ENCODE measurements at places on chromosomes 7 and 10.

DNA sequence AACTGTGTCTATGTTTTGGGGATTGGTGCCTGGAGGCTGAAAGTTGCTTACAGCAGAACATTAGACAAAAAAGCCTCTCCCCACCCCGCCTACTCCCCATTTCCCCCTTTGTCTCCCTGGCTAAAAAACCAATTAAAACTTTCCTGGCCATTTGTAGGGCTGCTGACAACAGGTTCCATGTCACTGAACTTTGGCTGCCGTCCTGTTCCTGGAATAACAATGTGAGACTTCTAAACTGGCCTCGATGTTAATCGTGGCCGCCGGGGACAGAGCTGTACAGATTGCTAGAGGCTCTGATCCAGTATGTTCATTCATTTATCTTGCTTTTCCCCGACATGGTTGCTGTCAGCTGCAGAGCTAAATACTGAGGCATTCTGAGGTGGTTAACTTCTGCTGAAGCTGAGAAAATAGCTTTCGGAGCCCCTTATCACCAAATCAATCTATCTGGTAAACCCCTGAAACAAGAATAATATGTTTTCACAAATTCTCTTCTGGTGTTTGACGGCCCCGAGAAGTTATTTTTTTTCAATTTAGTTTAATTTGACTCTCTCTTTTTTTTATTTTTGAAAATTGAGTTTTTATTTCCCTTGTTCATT lies 271.6 kb downstream of the GFRA1 start:
- DNase-seq: peak; percentile 3

GRCh38 chr10:30833628-30833970 lies 198.1 kb downstream of the ZNF438 start:
- DNase-seq: no peak

DNA sequence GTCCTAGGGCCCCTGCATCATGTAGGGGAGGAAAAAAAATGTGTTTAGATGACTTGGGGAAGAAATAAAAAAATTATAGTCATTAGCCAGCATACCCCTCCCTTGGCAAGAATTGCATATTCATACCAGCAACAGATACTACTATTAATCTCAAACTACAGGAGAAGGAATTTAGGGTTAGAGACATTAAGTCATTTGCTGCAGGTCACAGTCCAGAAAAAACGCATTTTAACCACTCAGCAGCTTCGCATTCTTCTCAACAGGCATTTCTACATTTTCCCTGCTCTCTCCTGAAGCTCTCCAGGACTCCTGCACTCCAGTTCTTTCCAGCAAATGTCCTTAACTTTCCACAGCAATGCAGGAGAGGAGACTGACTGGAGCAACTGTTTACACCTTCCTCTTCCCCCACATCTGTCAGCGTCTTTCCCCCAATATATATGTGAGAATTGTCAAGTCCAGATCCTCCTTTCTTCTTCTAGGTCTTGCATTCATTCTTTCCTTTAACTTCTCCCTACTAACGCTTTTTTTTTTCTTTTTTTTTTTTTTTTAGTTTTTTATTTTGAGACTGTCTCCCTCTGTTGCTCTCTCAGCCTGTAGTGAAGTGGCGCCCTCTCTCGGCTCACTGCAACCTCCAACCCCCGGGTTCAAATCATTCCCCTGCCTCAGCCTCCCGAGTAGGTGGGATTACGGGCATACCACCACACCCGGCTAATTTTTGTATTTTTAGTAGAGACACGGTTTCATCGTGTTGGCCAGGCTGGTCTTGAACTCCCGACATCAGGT lies 35.6 kb downstream of the PRPS1L1 start:
- no peak for DNase-seq

- no peak for DNase-seq
Observed at GRCh38 chr7:77838929-77839491, 40.4 kb downstream of the PHTF2 start.

GRCh38 chr10:3060481-3060889 lies 6.9 kb upstream of the PFKP start:
- no peak for DNase-seq

- DNase-seq: no peak
Observed at GRCh38 chr10:12614177-12614995, 265.0 kb downstream of the CAMK1D start.

- no peak for DNase-seq
Observed at GRCh38 chr10:95388109-95388471, 97.3 kb upstream of the PDLIM1 start.

- DNase-seq: no peak
Observed at GRCh38 chr10:48480397-48481374, 124.2 kb downstream of the ARHGAP22 start.

GRCh38 chr10:26737730-26738129 lies 40.2 kb downstream of the PDSS1 start:
- DNase-seq: peak; percentile 64

DNA sequence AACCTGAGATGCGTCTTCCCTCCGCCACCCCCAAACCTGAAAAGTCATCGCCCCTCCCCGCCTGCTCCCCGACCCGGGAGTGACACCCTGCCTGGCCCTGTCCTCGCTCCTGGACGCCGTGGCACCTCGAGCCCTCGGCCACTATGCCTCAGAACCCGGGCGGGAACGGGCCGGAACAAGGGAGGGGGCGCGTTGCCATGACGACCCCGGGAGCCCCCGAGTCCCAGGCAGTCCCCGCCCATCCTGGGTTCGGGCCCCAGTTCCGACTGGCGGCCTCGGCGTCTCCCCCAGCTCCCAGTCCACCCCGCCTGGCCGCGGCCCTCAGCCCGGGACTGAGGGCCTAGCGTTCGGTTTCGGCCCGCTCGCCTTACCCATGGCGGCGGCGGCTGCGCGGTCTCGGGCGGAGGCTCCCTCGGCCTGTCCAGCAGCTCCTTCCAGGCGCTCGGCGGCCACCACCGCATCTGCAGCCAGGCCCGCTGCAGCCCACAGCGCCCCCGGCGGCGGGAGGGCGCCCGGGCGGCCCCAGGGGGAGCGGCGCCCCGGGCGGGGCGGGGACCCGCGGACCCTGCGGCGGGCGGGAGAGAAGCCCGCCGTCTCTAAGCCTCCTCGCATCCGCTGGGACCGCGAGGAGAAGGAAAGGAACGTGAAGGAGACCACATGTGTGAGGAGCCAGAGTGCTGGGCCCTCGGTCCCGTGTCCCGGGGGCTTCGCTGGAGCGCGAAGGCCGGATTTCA lies at the start of gene RUFY2:
RUFY2 (minus strand) TSS at position 463 of the 734 bp plus-strand sequence; CDS start at position 375, 88 bp downstream.
- DNase-seq: peak; percentile 74

GRCh38 chr10:11604865-11605650 lies 6.4 kb downstream of the USP6NL start:
- no peak for DNase-seq

DNA sequence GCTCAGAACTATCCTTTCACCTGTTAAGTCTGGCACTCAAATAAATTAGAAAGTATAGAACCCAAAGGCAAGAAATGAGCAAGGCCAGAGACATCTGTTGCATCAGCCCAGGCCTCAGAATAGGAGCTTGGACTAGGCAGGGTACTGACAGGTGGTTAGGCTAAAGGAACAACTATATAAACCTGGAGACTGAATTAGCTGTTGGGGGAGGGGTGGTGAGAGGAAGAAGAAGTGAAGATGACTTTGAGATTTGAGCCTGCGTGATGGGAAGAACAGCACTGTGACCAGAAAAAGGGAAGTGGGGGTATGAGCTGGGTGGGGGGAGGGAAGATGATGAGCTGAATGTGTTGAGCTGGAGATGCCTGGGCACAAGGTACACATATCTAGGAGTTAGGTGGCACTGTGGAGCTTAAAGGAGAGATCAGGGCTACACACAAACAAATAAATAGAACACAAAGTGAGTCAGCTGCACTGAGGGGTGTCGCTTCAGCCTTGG lies 244.7 kb downstream of the PTEN start:
- DNase-seq: peak; percentile 48

GRCh38 chr7:5429253-5429856 lies 5.7 kb upstream of the TNRC18 start:
- DNase-seq: peak; percentile 29

- no peak for DNase-seq
Observed at GRCh38 chr10:69359148-69359547, 57.6 kb downstream of the TACR2 start.

DNA sequence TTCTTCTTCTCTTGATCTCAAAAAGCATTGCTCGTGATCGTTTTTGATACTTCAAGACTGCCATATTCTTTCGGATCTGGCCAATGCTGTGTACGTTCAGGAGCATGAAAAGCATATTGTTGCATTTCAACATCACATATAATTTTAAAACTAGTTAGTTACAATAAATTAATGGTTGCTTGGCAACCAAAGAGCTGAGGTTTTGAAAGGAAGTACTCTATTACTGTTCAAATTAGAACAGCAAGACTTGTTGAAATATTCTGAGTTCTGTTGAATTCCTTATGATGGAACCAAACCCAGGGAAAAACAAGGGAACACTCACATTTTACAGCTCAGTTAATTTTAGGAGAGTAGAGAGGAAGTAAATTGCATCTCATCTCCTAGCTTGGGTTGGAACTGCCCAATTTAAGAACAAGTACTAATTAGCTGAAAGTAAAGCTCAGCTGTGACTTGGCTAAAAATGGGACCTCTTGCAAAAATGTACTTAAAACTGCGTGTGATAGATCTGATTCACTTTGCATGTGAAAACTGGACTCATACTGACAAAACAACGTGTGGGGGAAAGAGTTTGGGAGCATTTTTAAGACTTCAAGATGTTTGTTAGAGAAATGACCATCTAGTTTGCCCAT lies 21.2 kb downstream of the OR9A2 start:
- no peak for DNase-seq

- DNase-seq: no peak
Observed at GRCh38 chr7:29207162-29207801, 12.7 kb downstream of the CHN2 start.

DNA sequence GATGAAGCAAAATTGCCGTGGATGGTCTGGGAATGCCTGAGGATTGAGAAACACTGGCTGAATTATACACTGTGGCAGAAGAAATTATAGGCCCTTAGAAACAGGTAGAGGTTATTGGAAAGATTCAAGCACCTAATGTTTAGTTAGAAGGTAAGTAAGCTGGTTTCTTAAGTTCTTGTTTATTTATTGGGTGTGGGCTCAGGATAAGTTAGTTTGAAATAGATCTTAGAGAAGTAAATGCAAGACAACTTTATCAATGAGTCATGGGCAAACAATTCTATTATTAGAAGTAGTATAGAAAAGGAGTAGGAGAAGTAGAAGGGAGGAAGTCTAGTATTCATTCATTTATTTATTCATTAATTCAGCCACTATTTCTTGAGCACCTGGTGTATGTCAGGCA lies 96.5 kb downstream of the KAT6B start:
- DNase-seq: no peak

DNA sequence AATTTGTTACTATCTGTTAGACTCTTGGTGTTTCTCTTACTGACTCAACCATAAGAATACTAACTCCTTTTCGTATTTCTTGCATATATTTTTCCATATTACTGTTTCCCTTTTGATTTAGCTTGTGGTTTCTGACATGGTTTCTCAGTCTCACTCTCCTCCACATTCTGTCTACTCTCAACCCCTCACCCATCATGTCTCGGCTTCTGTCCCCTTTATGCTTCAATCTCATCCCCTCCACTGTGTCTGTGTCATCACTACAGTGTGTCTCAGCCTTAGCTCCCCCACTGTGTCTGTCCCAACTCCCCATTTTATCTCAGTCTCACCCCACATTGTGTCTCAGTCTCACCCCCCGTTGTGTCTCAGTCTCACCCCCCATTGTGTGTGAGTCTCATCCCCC lies 126.9 kb downstream of the VIPR2 start:
- DNase-seq: no peak

DNA sequence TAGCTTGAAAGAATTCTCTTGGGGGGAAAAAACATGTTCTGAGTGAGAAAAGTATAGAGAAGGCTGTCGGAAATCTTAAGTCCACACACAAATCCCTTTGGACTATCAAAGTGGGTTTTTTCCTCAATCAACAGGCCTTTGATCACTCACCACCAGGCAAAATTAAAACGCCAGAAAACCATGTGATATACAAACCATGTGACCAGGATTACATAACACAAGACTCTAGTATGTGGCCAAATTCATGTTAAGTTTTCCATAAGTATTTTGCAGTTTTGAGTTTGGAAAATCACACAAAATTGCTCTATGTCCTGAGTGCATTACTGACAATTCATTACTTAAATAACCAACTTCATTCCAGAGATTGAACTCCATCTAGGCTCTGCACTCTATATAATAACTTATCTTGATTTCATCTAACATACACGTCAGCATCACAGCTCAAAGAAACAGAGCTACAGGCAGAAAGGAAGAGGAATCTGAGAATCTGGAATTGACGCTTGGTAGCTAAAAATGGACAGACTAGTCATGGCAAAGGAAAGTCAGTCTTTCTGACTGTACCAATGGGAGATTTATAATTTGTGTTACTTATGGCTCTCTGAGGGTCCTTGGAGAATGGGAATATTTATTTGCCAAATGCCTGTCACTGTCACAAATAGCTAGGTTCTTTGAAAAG lies 383.5 kb downstream of the SFMBT2 start:
- no peak for DNase-seq

GRCh38 chr7:82141427-82141826 lies 302.1 kb downstream of the CACNA2D1 start:
- DNase-seq: no peak

DNA sequence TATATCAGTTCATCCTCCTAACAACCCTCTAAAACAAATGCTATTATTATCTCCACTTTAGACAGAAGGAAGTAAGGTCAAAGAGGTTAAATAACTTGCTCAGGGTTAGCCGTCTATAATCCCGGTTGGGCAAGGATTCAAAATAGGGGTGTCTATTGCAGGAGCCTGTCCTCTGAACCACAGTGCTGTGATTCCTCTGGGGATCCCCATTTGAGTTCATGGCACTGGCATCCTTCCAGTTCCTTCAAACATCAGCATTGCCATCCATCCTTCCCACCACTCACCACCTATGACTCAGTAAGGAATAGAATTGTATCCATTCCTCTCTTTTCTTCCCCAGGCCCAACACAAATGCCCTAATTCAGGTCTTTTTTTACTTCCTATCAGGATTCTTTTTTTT lies 25.6 kb downstream of the HPS6 start:
- no peak for DNase-seq

DNA sequence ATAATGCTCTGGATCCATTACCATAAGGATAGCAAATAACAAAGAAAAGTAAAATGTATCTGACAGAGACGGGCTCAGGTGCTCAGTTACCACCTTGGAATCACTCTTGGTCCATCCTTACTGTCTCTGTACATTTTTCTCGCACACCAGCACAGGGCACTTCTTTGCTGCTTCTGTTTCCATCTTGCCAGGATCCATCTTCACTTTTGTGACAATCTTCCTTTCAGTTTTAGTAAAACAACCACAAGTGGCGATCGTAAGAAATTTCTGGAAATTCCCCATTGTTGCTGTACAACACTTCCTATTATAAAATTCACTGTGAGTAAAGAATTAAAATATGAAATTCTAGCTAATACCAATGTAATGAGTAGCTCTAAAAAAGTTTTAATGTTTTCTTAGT lies 695.5 kb downstream of the GRM8 start:
- no peak for DNase-seq
